Mesothelial cell of epicardium (in vitro differentiated cells): ENCODE measurements at places on chromosomes 16 and 17. TPM values are rescaled to one million over a fixed set of nuclear protein-coding genes. Genes with fewer than 3 reads are reported as not detected.

- DNase-seq, result no peak
- no peaks in the 10 kb centered on the region for H3K4me1 ChIP-seq
- no peak overlapping the region for H3K27ac ChIP-seq
- no peaks in the 10 kb centered on the region for H3K36me3 ChIP-seq
- no peak overlapping the region for H3K4me3 ChIP-seq
Observed at GRCh38 chr16:27801289-27801945, 251.5 kb downstream of the KATNIP start.

GRCh38 chr17:79777894-79778503, at the start of gene CBX2:
CBX2 (plus strand) TSS chr17:79778148; CDS start chr17:79778236, 88 bp downstream.
- H3K27me3 ChIP-seq, result peaks cover 19% of the 10 kb centered on the region
- H3K4me1 ChIP-seq, result peaks cover 30% of the 10 kb centered on the region
- peak within 1 kb of the TSS; percentile 92 for H3K4me3 ChIP-seq
- peaks cover 24% of the 10 kb centered on the region for H3K36me3 ChIP-seq
- peak; percentile 90 for DNase-seq

DNA sequence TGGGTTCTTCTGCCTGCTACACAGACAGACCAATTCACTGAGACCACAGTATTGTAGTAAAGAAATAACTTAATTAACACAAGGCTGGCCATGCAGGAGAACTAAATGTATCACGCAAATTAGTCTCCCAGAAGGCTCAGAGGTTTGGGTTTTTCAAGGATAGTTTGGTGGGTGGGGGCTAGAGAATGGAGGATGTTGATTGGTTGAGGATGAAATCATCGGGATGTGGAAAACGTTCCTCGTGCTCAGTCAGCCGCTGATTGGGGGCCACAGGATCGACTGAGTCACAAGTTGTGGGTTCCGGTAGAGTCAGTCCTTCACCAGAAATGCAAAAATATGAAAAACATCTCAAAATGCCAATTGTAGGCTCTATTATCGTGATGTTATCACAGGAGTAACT, 18.7 kb downstream of the RHOT1 start:
- no peak for DNase-seq
- H3K4me1 ChIP-seq, result peaks cover 6% of the 10 kb centered on the region
- no peaks in the 10 kb centered on the region for H3K27me3 ChIP-seq
- no peak overlapping the region for H3K27ac ChIP-seq

Gene KRT35
- total RNA-seq, result not detected in 3 replicates

GRCh38 chr17:19263641-19264051, 26.5 kb downstream of the EPN2 start:
- H3K4me3 ChIP-seq, result no peak overlapping the region
- H3K27ac ChIP-seq, result peak overlapping the region; percentile 60
- peaks cover 4% of the 10 kb centered on the region for H3K36me3 ChIP-seq
- peaks cover 32% of the 10 kb centered on the region for H3K4me1 ChIP-seq
- DNase-seq, result no peak
- no peaks in the 10 kb centered on the region for H3K27me3 ChIP-seq

DNA sequence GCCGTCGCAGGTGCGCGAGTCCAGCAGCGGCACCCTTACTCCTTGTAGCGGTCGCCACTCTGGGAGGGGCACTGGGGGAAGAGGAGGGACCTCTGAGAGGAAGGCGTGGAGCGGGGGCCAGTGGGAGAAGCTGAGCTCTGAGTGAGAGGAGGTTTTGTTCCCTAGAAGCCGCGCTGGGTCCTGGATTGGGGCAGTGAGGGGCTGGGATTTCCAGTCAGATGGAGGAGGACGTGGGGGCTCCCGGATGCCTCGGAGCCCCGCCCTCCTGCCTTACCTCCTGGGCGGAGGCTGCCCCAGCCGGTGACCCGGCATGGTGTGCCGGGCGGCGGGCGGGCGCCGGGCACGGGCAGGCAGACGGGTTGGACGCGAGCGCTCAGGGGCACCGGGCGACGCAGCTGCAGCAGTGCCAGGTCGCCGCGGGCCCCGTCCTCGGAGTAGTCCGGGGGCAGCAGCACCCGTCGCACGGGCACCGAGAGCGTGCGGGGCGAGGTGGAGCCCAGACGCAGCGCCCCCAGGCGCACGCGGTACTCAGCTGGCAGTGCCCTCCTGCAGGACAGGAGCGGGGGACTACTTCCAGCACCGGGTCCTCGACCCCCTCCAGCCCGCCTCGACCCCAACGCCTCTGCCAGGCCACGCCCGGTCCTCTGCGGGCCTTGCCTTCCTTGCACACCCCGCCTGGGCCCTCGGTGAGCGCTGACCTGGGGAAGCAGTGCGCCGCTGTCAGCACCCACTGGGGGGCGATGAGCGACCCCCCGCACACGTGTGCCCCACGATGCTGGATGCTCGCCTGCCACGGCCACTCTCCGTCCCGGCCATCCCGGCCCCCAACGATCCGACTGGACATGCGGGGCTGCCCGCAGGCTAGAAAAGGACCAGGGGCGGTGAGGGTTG, 2.0 kb downstream of the PRSS33 start:
- no peak overlapping the region for H3K4me3 ChIP-seq
- H3K4me1 ChIP-seq, result no peaks in the 10 kb centered on the region
- no peaks in the 10 kb centered on the region for H3K36me3 ChIP-seq
- DNase-seq, result no peak
- H3K27me3 ChIP-seq, result peaks cover 13% of the 10 kb centered on the region
- H3K27ac ChIP-seq, result no peak overlapping the region

GRCh38 chr16:1293921-1294656, 15.3 kb upstream of the UBE2I start:
- no peak overlapping the region for H3K27ac ChIP-seq
- no peaks in the 10 kb centered on the region for H3K36me3 ChIP-seq
- H3K4me1 ChIP-seq, result peaks cover 21% of the 10 kb centered on the region
- peaks cover 36% of the 10 kb centered on the region for H3K27me3 ChIP-seq
- no peak overlapping the region for H3K4me3 ChIP-seq

DNA sequence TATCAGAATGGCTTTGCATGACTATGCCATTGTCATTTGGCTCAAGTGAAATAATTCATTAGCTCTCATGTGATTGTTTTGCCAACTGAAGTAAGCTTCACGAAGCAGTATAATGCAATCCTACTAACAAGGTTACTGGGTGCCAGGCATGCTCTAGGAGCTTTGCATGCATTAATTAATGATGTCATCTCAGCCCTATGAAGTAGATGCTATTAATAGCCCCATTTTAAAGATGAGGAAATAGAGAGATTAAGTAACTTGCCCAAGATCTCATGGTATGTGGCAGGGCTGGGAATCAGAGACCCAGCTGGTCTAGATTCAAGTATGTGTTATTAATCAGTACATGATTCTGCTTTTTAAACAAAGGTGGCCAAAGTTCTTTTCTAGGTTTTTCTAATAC, 14.1 kb downstream of the KRT39 start:
- H3K27me3 ChIP-seq, result no peaks in the 10 kb centered on the region
- H3K4me1 ChIP-seq, result peaks cover 56% of the 10 kb centered on the region
- H3K4me3 ChIP-seq, result no peak overlapping the region
- H3K36me3 ChIP-seq, result no peaks in the 10 kb centered on the region

DNA sequence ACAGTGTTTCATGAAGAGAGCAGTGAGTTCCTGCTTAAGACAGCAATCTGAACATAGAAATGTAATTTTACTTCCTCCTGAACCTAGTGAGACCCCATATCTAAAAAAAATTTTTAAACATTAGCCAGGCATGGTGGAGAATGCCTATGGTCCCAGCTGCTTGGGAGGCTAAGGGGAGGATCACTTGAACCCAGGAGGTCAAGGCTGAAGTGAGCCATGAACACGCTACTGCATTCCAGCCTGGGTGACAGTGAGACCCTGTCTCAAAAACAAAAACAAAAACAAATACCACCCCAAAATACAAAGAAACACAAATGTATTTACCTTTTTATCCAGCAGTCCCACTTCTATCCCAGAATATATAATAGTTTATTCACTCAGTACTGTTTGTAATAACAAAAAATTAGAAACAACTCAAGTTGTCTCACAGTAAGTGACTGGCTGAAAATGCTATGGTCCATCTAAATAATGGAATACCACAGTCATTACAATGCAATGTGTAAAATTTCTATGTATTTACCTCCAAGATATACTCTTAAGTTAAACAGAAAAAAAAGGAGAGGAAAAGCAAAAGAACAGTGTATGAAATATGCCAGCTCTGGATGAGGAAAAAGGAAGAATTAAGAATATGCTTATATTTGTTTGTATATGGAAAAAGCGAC, 16.3 kb downstream of the CFDP1 start:
- no peaks in the 10 kb centered on the region for H3K27me3 ChIP-seq
- H3K27ac ChIP-seq, result peak overlapping the region; percentile 75
- no peak overlapping the region for H3K4me3 ChIP-seq
- DNase-seq, result no peak
- H3K36me3 ChIP-seq, result peaks cover 3% of the 10 kb centered on the region
